ENCODE measurements at places on chromosomes 2 and 18.
A peak's percentile ranks its signal among the peaks of the same experiment; 100 is the strongest.

GRCh38 chr2:120439067-120439368, 93.1 kb downstream of the INHBB start:
- no peak for DNase-seq

DNA sequence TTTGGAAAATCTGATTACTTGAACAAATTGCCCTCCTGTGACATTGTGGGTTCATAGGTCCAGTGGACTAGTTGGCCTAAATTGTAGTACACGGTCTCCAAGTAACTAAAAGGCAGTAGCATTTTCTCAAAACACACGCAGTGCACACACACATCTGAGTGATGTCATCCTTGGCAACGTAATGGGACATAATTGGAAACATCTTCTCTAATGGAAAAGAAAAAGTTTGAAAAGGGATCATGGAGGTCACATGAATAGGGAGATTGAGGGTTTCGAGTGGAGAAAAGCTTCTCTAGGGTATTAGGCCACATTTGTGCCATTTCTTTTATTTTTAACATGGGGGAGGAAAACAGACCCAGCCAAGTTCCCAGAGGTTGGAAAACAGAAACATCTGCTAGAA, 93.3 kb downstream of the MAP4K4 start:
- DNase-seq = no peak

DNA sequence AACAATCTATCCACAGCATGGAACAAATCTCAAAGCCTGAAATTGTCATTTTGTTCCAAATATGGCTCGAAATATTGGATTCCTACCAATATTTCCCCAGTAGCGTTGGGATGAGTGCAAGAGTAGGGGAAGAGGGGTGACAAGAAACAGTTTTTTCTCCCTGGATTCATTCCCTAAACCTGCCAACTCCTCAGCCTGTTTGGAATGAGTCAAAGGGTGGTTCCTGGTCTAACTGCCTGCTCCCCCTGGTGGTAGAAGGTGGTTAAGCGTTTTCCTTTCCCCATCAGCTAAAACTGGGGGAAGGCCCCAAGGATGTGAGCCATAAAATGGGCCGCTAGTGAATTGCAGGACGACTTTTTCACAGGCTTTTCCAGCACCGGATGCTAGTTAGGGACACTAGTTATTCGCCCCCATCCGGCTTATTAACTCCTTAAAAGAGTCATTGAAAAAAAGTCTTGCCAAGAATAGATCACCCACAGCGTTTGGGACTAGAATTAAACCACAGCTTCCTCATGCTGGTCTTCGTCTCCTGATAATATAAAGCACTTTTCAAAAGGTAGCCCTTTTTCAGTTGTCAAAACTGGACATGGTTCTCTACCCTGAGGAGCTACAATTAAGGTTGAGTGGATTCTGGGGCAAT, 72.5 kb downstream of the DHRS9 start:
- peak; percentile 81 for DNase-seq

DNA sequence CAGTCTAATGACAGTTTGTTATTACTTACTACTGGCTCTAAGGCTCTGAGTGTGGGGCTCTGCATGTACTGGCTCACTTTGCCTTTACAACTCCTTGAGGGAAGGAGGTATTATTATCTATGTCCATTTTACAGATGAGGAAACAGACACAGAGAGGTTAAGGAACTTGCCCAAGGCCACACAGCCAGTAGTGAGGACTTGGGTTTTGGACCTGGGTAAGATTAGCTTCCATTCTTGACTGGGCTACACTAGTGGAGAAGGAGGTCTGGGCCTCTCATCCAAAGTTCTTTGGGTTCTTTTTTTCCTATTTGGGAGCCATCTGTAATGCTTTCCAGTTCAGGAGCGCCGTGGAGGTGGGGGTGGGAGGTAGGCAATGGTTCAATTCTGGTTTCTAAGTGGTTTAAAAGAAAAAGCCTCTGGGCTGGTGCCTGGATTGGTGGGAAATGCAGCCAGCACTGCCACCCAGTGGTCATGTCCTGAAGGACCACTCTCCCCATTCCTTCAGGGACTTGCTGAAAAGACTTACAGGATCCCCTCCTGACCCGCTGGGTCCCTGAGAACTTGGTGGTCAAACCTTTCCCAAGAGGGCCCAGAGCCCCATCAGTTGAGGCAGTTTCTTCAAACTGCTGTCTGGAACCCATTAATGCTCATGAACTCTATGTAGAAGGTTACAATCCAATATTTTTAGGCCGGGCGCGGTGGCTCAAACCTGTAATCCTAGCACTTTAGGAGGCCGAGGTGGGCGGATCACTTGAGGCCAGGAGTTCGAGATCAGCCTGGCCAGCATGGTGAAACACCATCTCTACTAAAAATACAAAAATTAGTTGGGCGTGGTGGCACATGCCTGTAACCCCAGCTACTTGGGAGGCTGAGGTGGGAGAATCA, 38.6 kb upstream of the NOTO start:
- peak; percentile 89 for DNase-seq

- DNase-seq = no peak
Measured at GRCh38 chr2:213104092-213104902, 47.1 kb downstream of the IKZF2 start.

- no peak for DNase-seq
Measured at GRCh38 chr2:211401328-211401727, 844.9 kb downstream of the CPS1 start.

DNA sequence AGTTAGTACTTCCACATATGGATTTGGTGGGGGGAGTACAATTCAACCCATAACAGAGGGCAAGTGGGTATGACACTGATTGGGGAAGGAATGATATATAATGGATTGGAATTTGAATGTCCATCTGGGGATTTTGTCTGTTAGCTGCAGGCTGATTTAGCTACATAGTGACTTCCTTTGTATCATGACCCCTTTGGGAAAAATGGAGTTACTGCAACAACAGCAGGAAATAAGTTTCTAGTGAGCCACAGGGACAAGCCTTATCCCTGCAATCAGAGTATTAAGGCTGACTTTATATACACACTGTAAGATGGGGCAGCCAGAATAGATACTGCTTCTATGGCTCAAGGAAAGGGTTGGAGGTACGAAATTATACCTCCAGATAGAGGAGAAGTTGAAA, 404.4 kb upstream of the MEIS1 start:
- DNase-seq = peak; percentile 24

DNA sequence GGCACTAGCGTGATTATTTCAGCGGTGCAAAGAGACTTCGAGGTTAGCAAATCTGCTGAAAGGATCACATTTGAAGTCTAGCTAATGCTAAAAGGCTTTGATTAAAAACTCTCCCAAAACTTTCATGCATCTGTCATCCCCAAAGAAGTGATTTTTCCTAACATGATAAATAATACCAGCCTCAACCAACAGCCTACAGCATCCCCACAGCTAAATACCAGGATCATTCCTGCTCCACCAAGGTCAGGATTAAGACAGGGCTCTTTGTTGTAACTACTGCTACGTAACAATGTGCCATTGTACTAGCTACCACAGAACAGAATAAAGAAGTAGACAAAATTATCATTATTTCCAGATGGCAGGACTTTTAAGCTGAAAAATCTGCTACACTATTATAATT, 1.6 kb downstream of the OR6B3 start:
- no peak for DNase-seq

DNA sequence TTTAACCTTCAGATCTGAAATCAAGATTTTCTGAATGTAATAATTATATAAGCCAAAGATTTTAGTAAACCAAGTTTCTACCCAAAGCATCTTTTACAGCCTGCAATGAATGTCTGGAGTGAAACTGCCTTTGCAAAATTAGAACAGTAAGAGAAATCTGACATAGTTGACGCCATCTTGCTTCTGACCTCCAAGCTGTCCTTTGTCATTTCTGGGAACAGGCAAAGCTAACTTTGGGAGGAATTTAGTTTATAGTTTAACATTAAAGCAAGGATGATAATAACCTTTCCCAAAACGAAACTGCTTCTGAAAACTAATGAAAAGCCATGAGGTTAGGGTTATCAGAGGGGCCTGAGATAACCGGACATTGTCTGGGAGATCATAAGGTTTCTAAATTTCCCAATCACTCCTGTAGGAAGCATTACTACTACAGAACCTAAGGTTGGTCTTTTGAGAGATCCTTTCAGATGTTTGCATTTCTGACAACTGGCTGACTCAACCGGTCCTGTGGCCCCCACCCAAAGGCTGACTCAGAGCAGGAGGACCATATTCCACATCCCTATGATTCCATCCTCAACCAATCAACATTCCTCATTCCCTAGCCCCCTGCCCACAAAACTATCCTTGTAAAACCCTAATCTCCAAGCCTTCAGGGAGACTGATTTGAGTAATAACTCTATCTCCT, 124.5 kb downstream of the TMEM131 start:
- peak; percentile 36 for DNase-seq

- DNase-seq = no peak
Measured at GRCh38 chr2:117888897-117889296, 74.4 kb downstream of the DDX18 start.

DNA sequence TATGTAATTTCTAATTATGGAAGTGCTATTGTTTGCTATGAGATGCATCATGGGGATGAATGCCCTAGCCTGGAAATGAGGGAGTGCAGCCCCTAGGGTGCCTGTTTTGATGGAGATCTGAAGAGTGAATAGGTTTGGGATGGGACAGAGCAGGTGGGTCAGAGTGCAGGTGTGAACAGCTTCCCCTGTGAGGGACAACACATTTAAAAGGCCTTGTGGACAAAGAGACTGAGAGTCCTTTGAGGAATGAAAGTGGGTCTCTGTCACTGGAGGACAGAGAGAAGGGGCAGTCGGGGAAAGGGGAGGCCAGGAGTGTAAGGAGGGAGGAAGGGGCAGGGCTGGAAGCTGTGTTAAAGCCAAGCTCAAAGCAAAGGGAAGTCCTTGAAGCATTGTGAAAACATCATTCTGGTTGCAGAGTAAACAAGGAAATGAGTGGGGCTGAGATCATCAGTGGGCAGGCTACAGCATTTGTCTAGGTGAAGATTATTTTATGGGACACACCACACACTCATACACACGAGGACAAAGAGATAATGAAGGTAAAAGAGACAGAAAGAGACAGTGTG, 877.6 kb downstream of the SLC4A3 start:
- DNase-seq = peak; percentile 19

- no peak for DNase-seq
Measured at GRCh38 chr18:21146016-21146415, 34.4 kb upstream of the ROCK1 start.

DNA sequence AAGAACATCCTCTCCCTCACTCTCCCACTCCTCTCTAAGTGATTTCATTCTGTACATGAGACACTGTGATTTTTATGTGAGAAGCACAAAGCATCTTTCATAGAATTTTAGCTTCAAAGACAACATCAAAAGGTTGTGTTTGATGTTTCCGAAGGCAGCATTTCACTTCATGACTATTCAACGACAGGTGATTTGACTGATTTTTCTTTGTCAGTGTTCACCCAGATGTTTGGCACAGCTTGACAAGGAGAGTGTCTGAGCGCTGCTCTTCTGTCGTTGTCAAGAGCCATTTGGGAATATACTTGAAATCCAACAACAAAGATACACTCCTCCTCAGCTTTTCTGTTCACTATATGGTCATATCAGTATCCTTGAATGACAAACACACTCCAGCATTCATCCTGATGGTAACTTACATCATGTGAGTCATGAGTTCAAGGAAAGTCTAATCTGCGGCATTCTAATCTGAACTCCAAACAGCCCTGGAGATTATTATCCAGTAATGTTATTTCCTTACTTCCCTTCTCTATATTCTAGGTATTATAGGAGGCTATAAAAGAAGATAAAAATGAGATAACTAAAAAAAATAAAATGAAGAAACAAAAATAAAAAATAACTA, 45.9 kb upstream of the ST6GAL2 start:
- no peak for DNase-seq

GRCh38 chr2:120748741-120749140, 13.1 kb downstream of the GLI2 start:
- DNase-seq = no peak

DNA sequence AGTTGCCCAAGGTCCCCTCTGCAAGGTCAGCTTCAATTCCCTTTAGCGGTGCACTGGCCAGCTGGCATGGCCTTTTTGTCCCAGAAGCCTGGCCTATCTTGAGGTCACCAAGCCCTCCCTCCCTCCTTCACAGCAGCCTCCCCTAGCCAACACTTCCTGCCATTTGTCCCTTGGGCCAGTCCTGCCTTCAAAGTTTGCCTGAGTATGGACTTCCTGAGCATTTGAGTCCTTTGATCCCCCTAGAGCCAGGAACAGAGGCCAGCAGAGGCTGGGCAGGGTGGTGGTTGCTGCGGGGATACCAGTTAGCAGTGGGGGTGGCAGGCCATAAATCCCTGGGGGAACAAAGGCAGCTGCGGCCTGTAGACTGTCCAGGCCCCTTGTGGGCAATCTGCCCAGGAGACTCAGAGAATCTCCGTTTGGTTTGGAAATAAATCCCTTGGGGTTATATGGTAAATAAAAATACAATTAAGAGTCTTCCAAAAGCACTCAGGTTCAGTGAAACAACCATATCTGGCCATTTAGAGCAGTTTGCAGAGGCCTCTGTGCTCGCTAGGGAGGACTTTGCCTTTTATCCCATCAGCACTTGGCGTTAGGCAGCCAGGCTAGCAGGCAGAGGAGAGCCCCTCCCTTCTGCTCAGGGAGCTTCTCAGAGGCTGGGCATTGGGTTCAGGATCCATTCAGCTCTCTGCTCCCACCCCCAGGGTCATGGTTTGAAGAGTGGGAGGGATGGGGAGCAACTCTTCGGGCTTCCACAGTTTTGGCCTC, 3.1 kb upstream of the HES6 start:
- no peak for DNase-seq

- DNase-seq = no peak
Measured at GRCh38 chr2:98912221-98912851, 23.7 kb downstream of the CRACDL start.

GRCh38 chr2:241854342-241855244, 4.1 kb downstream of the PDCD1 start:
- DNase-seq = no peak

DNA sequence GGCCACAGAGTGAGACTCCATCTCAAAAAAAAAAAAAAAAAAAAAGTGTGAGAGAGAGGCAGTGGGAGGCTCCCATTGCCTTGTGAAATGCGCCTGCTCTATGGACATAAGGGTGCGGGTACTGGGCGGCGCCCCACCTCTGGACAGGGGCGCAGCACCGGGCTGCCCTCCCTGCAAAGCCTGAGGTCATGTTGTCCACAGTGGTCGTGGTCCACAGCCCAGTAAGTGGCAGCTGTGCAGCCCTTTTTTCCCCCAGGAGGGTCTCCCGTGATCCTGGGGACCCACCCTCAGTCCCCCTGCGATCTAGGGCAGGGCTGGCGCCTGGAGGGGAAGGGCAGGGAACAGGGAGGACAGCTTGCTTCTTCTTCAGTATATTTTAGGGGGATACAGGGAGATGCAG, 37.8 kb downstream of the LPIN1 start:
- DNase-seq = no peak

DNA sequence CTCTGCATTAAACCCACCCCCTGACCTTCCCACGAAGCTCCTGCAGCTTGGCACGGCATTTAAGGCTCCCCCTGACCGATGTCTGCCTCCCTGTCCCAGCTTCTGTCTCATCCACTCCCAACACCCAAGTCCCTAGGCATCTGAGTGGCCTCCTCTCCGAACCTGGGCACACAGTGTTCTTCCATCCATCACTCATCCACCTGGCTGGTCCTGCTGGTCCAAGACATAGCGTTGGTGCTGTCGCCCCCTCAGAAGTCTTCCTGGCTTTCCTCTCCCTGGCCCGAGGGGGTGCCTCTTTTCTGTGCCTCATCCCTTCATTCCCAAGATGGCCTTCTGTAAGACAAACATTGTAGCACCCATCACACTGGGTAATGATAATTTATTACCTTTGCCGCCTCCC, 323.6 kb downstream of the GBX2 start:
- no peak for DNase-seq

GRCh38 chr18:5732318-5732717, 163.0 kb downstream of the TMEM200C start:
- DNase-seq = no peak

- DNase-seq = no peak
Measured at GRCh38 chr18:990197-990596, 85.5 kb downstream of the ADCYAP1 start.
